ENCODE measurements at places on chromosomes 3 and 15. TPM values are rescaled to one million over a fixed set of nuclear protein-coding genes. Genes with fewer than 3 reads are reported as not detected.

The CPN2 gene
- not detected for total RNA-seq

The PLA2G4B gene
- 34.1 TPM for total RNA-seq

The CELSR3 gene
- 2.2 TPM for total RNA-seq

The ABI3BP gene
- total RNA-seq = 91.1 TPM

The TIMP4 gene
- 35.1 TPM for total RNA-seq

The KY gene
- total RNA-seq = 3.7 TPM

The SLC28A1 gene
- not detected for total RNA-seq

The LTF gene
- total RNA-seq = not detected

The RARRES1 gene
- total RNA-seq = 742 TPM

DNA sequence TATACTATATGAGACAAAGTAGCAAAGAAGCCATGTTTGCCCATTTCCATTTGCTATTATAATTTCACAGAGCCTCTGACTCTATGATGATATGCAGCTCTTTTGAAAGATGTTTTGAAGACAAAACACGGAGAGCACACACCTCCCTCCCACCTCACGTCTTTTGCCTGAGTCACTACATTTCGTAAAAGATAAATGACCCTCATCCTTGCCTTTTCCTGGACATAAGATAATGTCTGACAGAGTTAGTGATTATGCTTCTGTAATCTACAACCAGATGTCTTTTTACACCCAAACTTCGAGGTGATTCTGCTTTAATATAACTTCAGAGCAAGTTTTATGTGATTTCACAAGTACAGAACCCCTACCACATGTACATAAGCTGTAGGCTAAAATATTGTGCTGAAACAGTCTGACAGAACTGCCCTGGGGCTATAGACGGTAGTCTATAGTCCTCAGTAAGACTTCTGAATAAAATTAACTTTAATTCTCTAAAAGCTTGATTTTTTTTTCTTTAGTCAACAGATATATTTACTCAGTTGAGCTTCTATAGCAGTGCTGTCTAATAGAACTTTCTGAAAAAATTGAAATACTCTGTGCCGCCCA lies 99.9 kb downstream of the CD200R1L start:
- H3K27ac ChIP-seq = peak overlapping the region; percentile 28
- no peaks in the 10 kb centered on the region for H3K27me3 ChIP-seq
- DNase-seq = no peak
- H3K36me3 ChIP-seq = no peaks in the 10 kb centered on the region

GRCh38 chr15:69159805-69160140 lies 662 bp upstream of the GLCE start:
- peak overlapping the region; percentile 81 for H3K4me3 ChIP-seq
- DNase-seq = no peak
- H3K27me3 ChIP-seq = no peaks in the 10 kb centered on the region
- H3K4me1 ChIP-seq = peaks cover 10% of the 10 kb centered on the region

- H3K27me3 ChIP-seq = no peaks in the 10 kb centered on the region
- no peaks in the 10 kb centered on the region for H3K36me3 ChIP-seq
- H3K4me3 ChIP-seq = no peak overlapping the region
- H3K4me1 ChIP-seq = no peaks in the 10 kb centered on the region
Measured at GRCh38 chr3:104514371-104514770, 852.3 kb upstream of the ALCAM start.

DNA sequence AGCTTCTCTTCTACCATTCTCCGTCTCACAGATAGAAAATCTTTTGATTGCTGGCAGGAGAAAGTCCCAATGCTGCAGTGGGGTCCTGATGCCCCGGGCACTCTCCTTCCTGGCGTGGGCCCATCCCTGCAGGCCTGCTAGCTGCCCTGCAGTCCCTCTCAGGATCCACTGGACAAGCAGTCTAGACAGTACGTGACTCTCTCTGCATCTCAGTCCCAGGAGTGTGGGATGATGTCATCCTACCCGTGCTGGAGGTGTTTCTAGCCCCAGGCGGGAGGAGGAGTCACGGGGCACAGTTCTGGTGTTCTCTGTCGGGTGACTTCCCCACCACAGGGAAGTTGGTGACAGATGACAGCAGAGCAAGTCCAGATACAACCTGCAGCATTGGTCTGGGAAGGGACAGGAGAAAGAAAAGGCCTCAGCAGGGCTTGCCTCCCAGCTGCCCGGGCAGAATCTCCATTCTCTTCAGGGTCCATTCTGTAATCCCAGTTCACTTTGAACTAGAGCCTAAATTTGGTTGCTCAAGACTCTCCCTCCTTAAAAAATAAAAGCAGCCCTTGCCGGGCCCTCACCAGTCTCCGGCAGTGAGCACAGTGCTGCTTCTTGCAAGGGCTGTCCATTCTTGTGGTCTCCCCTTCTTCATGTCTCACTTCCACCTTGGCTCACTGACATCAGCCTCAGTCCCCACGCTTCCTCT lies 30.6 kb downstream of the SLC28A1 start:
- peak; percentile 97 for DNase-seq
- no peaks in the 10 kb centered on the region for H3K36me3 ChIP-seq
- H3K4me1 ChIP-seq = peaks cover 53% of the 10 kb centered on the region
- H3K27ac ChIP-seq = peak overlapping the region; percentile 84
- H3K4me3 ChIP-seq = no peak overlapping the region

- no peaks in the 10 kb centered on the region for H3K27me3 ChIP-seq
- H3K27ac ChIP-seq = no peak overlapping the region
- DNase-seq = no peak
- no peaks in the 10 kb centered on the region for H3K4me1 ChIP-seq
Measured at GRCh38 chr15:80242132-80242769, 9.8 kb downstream of the CTXND1 start.

GRCh38 chr3:35857004-35857403 lies 217.7 kb downstream of the ARPP21 start:
- no peaks in the 10 kb centered on the region for H3K36me3 ChIP-seq
- H3K27ac ChIP-seq = no peak overlapping the region
- no peaks in the 10 kb centered on the region for H3K4me1 ChIP-seq
- H3K27me3 ChIP-seq = no peaks in the 10 kb centered on the region

DNA sequence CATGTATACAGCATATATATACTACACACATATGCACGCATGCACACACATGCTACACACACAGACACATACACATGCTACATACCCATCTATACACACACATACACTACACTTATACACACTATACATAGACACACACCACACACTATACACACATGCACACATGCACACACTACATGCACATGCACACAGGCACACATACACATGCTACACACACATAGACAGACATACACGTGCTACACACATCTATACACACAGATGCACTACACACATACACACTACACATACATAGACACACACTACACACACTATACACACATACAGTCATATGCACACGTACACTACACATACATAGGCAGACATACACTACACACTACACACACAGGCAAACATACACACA lies 51.2 kb upstream of the PRR20G start:
- peaks cover 4% of the 10 kb centered on the region for H3K27me3 ChIP-seq
- H3K4me3 ChIP-seq = no peak overlapping the region
- no peaks in the 10 kb centered on the region for H3K4me1 ChIP-seq
- DNase-seq = peak; percentile 40

- no peaks in the 10 kb centered on the region for H3K27me3 ChIP-seq
- no peak for DNase-seq
- H3K27ac ChIP-seq = no peak overlapping the region
- H3K4me1 ChIP-seq = no peaks in the 10 kb centered on the region
Measured at GRCh38 chr3:179750720-179751328, 98.0 kb downstream of the USP13 start.

DNA sequence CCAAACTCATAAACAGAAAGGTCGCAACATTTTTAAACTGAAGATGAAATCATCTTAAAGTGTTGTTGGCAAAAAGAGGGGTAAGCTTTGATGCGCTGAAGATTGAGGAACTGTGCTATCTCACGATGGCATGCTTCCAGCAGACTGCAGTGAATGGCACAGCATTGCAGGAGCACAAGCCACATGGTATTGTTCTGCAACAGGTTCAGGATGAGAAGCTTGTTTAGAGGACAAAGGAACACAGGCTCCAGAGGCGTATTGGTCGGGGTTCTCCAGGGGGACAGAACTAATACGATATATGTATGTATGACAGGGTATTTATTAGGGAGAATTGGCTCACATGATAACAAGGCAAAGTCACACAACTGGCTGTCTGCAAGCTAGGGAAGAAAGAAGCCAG lies 13.8 kb upstream of the PLD1 start:
- H3K4me1 ChIP-seq = peaks cover 10% of the 10 kb centered on the region
- H3K27me3 ChIP-seq = no peaks in the 10 kb centered on the region
- no peak overlapping the region for H3K4me3 ChIP-seq
- H3K27ac ChIP-seq = peak overlapping the region; percentile 46

- H3K4me1 ChIP-seq = no peaks in the 10 kb centered on the region
- no peak for DNase-seq
- no peak overlapping the region for H3K4me3 ChIP-seq
- H3K27ac ChIP-seq = no peak overlapping the region
- no peaks in the 10 kb centered on the region for H3K36me3 ChIP-seq
- H3K27me3 ChIP-seq = no peaks in the 10 kb centered on the region
Measured at GRCh38 chr15:45776772-45777171, 141.9 kb downstream of the SQOR start.

Measured in vagina (tissue), 2 donors.